Cerebellar cortex (tissue), 1 donor: ENCODE measurements at places on chromosomes 11 and 22.

DNA sequence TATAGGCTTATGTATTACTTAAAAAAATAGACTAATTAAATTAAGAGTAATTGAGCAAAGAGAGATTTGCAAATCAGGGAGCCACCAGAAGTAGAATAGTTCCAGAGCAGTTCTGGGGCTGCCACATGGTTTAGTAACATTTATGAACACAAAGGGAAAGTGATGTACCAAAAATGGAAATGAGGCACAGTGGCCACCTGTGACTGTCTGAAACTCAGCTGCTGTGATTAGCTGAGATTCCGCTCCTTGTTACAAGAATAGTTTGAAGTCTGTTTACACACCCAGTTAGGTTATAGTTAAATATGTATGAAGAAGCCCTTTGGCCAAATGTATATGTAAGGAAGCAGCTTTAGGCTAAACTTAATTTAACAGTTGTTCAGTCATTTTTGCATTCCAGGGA lies 901.5 kb upstream of the CHORDC1 start:
- DNase-seq = no peak

DNA sequence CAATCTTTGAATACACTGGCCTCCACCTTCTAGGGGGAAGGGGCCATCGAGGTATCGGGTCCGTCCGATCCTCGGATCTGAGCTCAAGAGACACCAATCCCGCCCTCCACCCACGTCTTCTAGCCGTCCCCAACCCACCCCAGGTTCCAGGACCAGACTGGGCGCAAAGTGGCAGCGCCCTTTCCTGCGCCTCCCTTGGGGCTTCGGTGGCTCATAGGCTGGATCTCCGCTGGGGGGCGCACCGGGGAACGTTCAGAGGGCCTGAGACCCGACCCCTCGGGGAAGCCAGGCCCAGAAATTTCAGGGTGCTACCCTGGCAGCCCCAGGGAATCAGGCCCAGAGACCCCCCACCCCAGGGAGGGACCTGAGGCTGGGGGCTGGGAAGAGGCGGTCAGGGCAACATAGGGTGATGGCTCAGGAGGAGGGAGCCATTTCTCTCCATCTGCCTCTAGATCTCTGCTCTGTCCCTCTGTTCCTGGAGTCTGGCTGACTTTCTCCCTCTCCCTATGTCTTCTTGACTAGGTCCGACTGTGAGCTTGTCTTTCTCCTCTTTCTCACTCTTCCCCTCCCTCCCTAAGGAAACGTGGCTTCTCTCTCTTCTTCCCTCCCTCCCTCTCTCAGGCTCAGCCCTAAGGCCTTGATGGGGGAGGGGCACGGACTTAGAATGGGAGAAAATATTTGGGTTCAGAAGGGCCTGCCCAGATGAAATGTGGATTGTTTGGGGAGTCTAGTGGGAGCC lies 1.1 kb downstream of the CREB3L1 start:
- DNase-seq = peak; percentile 51

GRCh38 chr11:114059278-114059983 lies at the start of gene ZBTB16:
TSS of gene ZBTB16 (plus strand) at chr11:114059711. CDS start at chr11:114063301, 3,590 bp downstream.
- peak; percentile 78 for DNase-seq

GRCh38 chr22:20490183-20490940 lies 5.2 kb downstream of the KLHL22 start:
- no peak for DNase-seq

- DNase-seq = no peak
Observed at GRCh38 chr11:76823481-76824028, 37.2 kb upstream of the ACER3 start.

GRCh38 chr11:61334434-61335354 lies 1.7 kb downstream of the TKFC start:
- DNase-seq = peak; percentile 31

DNA sequence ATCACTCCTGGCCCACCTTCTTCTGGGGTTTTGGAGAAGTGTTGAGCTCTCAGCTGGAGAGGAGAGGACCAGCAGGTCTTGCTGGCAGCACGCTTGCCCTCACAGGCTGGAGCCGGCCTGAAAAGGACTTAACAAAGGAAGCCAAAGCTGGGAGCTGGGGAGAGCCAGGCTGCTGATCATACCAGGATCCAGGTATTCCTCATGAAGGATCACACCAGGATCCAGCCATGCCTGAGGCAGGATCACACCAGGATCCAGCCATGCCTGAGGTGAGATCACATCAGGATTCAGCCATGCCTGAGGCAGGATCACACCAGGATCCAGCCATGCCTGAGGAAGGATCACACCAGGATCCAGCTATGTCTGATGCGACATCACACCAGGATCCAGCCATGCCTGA lies 17.0 kb downstream of the MRGPRD start:
- DNase-seq = peak; percentile 50

- DNase-seq = no peak
Observed at GRCh38 chr11:45322891-45323600, 36.9 kb upstream of the SYT13 start.
